Activated T-helper 1 cell treated with Interleukin-2 at 50 U/mL for 16 hours (primary cell): ENCODE measurements at places on chromosomes 4 and X.

- no peak for DNase-seq
These were observed 1282.0 kb downstream of the PCDH7 start for GRCh38 chr4:32002037-32002747.

- no peak for DNase-seq
These were observed 1839.5 kb upstream of the PCDH10 start for GRCh38 chr4:131309628-131310027.

- no peak for DNase-seq
These were observed 712 bp downstream of the PNPLA4 start for GRCh38 chrX:7926501-7926900.

DNA sequence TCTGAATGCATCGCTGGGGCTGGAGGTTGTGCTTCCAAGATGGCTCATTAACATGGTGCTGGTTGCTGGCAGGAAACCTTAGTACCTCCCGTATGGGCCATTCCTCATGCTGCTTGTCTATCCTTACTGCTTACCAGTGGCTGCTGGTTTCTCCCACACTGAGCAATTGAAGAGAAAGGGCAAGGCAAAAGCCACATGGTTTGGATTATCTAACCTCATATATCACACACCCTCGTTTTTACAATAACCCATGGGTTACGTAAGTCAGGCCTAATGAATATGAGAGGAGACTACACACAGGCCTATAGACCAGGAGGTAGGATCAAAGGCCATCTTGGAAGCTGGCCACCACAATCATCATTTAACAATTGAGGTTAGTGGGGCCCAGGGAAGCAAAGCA is 141.8 kb upstream of the EDNRA start:
- DNase-seq: no peak

- no peak for DNase-seq
These were observed 43.2 kb downstream of the GSTCD start for GRCh38 chr4:105751718-105752299.

DNA sequence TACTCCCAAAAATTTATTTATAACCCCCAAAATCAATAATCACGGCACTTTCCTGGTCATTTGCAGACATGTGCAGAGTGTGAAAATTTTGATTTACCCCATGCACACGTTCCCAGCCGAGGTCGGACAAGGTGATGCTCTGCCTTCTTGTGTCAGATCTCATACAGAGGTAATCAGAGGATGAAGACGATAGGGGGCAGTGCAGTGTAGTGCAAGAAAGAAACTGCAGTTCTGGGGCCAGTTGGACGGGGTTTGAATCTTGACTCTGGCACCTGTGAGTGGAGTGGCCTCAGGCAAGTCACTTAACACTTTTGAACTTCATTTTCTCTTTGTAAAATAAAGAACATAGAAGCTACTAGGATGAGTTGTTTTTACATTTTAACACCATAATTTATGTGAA is 88.4 kb downstream of the FRMPD3 start:
- DNase-seq: peak; percentile 0

- no peak for DNase-seq
These were observed 96.4 kb downstream of the ANAPC10 start for GRCh38 chr4:145001635-145002034.

GRCh38 chr4:26290321-26290720 is 30.5 kb upstream of the RBPJ start:
- DNase-seq: no peak

GRCh38 chrX:97609357-97609756 is 725.6 kb downstream of the RPA4 start:
- no peak for DNase-seq

GRCh38 chrX:38052096-38052495 is 45.7 kb downstream of the SYTL5 start:
- DNase-seq: no peak

GRCh38 chr4:56360071-56360470 is 27.2 kb downstream of the AASDH start:
- no peak for DNase-seq

- no peak for DNase-seq
These were observed 46.1 kb downstream of the CNGA2 start for GRCh38 chrX:151780621-151781020.

GRCh38 chrX:15505101-15505500 is 4.5 kb downstream of the BMX start:
- DNase-seq: no peak

GRCh38 chr4:4869731-4870571 is 10.5 kb downstream of the MSX1 start:
- DNase-seq: no peak

DNA sequence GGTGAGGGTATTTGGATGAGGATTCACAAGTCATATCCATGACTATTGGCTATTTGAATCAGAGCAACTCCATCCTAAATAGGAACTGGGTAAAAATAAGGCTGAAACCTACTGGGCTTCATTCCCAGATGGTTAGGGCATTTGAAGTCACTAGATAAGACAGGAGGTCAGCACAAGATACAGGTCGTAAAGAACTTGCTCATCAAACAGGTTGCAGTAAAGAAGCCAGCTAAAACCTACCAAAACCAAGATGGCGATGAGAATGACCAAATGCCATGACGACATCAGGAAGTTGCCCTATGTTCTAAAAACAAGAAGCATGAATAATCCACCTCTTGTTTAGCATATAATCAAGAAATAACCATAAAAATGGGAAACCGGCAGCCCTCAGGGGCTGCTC is 224.9 kb downstream of the PACRGL start:
- no peak for DNase-seq

GRCh38 chr4:183291070-183291469 is 29.0 kb downstream of the CLDN22 start:
- no peak for DNase-seq

- DNase-seq: no peak
These were observed 146.5 kb upstream of the INTU start for GRCh38 chr4:127486248-127486647.

DNA sequence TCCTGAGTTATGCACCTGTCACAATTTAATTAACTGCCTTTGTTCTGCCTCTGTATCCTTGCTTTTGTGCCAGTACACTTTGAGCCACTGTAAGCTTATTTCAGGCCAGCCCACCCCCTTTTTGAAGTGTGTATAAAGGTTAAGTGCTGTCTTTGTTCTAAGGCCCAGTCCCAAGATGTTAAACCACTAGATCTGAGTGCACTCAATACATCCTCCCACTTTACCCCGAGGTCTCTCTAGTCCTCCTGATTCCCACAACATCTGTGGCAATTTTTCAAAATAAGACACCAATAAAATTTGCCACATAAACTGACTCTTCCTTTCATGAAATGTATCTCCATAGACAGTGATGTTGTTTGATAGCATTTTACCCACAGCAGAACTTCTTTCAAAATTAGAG is 124.1 kb upstream of the SPIN4 start:
- no peak for DNase-seq

GRCh38 chrX:10526451-10526850 is 93.9 kb downstream of the MID1 start:
- DNase-seq: no peak

DNA sequence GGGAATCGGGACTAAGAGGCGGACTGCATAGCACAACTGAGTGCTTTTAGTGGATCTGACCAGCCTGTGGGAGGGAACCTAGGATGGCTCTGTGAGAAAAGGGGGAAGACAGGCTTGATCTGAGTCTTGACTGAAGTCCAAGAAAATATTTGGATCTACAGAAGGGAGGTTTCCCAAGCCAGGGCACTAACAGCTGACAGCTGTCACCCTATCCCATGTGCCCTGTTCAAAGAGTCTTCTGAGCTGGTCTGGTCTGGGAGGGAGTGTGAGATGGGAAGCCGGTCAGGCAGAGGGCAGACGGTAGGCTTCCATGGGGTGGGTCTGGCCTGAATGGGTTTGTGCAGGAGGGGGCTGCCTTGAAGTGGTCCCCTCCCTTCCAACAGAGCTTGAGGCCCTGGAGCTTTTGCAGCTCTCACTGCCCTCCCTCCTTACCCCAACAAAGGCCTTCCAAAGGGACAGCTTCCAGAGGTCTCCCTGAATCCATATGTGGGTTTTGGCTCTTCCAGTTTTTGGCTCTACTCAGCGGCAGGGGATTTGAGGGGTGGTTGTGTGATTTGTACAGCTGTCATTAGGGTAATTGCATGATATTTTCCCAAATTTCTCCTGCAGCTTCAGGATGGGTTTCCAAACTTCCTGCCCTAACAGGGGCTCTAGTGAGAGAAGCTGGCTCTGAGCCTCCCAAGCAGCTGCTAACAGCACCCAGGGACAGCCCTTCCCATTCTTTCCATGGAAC is 643.7 kb downstream of the BCOR start:
- DNase-seq: no peak

- no peak for DNase-seq
These were observed 223.6 kb downstream of the RAB28 start for GRCh38 chr4:13260513-13260912.

GRCh38 chr4:25986807-25987206 is 72.8 kb downstream of the SMIM20 start:
- DNase-seq: no peak

- no peak for DNase-seq
These were observed 76.8 kb downstream of the DCHS2 start for GRCh38 chr4:154414796-154415195.

- DNase-seq: no peak
These were observed 140.1 kb upstream of the TRAM1L1 start for GRCh38 chr4:117225471-117225870.

DNA sequence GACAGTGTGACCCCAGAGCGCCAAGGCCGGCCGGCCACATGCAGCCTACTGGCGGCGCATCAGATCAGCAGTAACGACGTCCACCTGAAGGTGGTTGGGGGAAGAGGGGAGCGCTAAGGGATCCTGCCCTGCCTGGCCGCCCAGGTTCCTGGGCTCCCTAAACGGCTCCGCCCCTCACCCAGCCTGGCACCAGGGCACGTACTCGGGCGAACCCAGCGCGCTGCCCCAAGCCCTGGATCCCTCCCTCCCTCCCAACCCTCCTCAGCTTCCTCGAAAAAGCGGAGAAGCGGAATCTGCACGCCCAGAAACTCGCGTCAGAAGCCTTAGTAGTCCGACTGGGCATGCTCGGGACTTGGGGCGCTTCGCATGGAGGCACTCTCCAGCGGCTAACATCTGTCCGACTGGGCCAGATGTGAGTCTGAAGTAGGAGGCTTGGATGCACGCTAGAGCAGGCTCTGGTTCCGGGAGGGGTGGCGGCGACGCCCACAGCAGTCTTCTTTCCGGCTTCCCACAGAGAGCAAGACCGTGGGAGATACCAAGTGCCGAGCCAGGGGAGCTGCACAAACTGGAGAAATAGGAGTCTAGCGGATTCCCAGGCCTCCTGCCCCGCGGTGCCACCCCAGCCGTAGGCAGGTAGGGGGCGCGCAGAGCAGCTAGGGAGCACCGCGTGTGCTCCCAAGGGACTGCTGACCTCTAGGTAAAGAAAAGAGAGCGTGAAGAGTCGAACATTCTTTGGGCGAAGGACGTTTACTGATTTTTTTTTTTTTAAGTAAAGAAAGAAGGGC is 114.3 kb upstream of the TEX13C start:
- DNase-seq: no peak

- no peak for DNase-seq
These were observed 66.5 kb downstream of the MAMLD1 start for GRCh38 chrX:150429594-150429993.

- DNase-seq: no peak
These were observed 149.7 kb downstream of the RRAGB start for GRCh38 chrX:55867181-55867651.

DNA sequence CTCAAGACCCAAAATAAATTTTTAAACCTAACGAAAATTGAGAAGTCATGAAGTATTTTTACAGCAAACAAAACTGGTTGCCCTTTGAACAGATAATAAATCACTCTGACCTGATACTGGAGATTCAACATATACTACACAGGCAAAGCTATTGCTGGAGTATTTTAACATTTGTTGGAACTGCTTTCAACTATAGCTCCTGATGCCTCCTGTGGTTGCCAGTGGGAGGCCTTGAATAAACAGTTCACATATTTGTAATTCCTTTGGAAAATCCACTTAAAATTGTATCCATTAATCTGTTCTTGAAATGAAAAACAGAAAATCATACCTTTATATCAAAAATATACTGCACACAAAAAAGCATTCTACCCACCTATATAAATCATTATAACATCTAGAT is 605.1 kb downstream of the KCTD8 start:
- DNase-seq: no peak

- DNase-seq: no peak
These were observed 88.9 kb upstream of the TFDP3 start for GRCh38 chrX:133307094-133307493.

- no peak for DNase-seq
These were observed 46.9 kb upstream of the MAP9 start for GRCh38 chr4:155423671-155424070.

DNA sequence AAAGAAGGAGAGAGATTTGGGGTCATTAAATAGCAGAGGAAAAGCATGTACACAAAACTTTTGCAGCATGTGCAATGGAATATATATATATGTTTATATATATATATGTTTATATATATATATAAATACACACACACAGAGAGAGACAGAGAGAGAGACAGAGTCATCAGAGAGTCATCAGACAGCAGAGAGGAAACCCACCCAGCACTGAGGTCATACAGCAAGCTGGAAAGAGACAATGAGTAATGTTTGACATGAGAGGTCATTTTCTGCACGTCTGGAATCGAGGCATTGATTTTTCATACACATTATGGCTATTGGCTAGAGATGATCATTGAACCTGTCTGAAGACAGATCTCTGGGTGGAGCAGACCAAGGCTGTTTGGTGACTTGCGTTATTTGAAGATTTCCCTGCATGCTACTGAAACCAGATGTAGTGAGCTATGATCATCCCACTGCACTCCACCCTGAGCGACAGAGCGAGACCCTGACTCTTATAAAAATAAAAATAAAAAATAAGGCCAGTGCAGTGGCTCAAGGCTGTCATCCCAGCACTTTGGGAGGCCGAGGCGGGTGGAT is 48.8 kb upstream of the SHOX start:
- no peak for DNase-seq

DNA sequence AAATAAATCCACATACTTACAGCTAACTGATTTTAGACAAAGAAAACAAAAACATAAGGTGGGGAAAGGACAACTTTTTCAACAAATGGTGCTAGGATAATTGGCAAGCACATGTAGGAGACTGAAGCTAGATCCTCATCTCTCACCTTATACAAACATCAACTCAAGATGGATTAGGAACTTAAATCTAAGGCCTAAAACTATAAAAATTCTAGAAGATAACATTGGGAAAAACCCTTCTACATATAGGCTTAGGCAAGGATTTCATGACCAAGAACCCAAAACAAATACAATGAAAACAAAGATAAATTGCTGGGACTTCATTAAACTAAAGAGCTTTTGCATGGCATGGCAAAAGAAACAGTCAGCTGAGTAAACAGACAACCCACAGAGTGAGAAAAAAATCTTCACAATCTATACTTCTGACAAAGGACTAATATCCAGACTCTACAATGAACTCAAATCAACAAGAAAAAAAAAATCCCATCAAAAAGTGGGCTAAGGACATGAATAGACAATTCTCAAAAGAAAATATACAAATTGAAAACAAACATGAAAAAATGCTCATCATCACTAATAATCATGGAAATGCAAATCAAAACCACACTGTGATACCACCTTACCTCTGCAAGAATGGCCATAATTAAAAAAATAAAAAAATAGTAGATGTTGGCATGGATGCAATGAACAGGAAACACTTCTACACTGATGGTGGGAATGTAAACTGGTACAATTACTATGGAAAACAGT is 14.1 kb upstream of the AFP start:
- no peak for DNase-seq

- no peak for DNase-seq
These were observed 1.1 kb downstream of the WDR17 start for GRCh38 chr4:176066757-176067156.

- no peak for DNase-seq
These were observed 130.8 kb downstream of the TLL1 start for GRCh38 chr4:166003811-166004210.

GRCh38 chr4:137238456-137239162 is 293.7 kb downstream of the PCDH18 start:
- no peak for DNase-seq

GRCh38 chr4:28488021-28488420 is 1627.4 kb downstream of the STIM2 start:
- DNase-seq: no peak
